ENCODE measurements at places on chromosomes 4 and X.

- no peak for DNase-seq
Measured at GRCh38 chrX:105006996-105007395, 213.5 kb downstream of the TEX13A start.

- DNase-seq = no peak
Measured at GRCh38 chr4:185513489-185514181, 21.7 kb downstream of the PDLIM3 start.

GRCh38 chr4:28443801-28444412, 1583.3 kb downstream of the STIM2 start:
- DNase-seq = no peak

GRCh38 chr4:95061220-95061619, 303.5 kb downstream of the BMPR1B start:
- no peak for DNase-seq

DNA sequence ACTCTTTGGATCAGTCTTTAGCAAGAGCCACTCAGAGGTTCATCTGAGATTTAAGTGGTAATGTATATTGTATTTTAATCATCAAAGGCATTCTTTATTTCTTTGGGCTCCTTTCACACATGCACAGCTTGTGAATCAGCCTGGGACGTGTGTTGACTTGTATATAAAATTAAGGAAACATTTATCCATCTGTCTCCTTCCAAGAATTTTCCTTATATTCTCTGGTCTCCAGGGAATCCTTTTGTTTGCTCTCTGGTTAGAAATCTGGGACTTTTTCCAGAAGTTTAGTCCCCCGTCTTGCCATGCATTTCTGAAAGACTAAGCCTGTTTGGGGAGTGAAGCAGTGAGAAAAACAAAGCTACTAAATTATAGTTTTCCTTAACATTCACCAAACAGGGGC, 212.3 kb downstream of the DCAF12L2 start:
- DNase-seq = no peak

GRCh38 chrX:54492340-54492739, 3.7 kb downstream of the FGD1 start:
- no peak for DNase-seq

DNA sequence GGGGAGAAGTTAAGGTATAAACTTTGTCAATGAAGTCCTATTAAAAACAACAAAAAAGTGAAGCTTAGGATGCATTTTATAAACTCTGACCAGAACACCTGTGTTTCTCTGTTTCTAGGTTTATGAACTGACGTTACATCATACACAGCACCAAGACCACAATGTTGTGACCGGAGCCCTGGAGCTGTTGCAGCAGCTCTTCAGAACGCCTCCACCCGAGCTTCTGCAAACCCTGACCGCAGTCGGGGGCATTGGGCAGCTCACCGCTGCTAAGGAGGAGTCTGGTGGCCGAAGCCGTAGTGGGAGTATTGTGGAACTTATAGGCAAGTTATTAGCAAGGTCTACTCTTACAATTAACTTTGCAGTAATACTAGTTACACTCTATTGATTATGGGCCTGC, 46.6 kb downstream of the HTT start:
- DNase-seq = no peak

- DNase-seq = no peak
Measured at GRCh38 chr4:118826723-118827444, 9.0 kb downstream of the SEC24D start.

DNA sequence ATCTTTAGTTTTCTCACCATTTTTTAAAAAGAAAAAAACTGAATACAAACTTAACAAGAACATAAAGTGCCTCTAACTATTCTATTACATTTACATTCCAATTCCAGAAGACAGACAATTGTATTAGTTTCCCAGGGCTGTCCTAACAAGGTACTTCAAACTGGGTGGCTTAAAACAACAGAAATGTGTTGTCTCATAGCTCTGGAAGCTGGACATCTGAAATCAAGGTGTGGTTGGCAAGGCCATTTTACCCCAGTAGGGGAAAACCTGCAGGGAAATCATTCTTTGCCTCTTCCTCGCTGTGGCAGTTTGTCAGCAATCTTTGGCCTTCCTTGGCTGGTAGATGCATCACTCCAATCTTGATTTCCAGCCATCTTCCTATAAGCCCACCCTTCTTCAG, 37.5 kb upstream of the TMEM33 start:
- no peak for DNase-seq

- no peak for DNase-seq
Measured at GRCh38 chrX:103586314-103586646, 965 bp downstream of the TCEAL4 start.

DNA sequence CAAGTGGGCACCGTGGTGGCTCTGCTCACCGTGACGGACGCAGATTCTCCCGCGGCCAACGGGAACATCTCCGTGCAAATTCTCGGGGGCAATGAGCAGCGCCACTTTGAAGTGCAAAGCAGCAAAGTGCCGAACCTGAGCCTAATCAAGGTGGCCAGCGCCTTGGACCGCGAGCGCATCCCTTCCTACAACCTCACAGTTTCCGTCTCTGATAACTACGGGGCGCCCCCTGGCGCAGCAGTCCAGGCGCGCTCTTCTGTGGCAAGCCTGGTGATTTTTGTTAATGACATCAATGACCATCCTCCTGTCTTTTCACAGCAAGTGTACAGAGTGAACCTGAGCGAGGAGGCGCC, 2.7 kb downstream of the FAT4 start:
- peak; percentile 64 for DNase-seq

DNA sequence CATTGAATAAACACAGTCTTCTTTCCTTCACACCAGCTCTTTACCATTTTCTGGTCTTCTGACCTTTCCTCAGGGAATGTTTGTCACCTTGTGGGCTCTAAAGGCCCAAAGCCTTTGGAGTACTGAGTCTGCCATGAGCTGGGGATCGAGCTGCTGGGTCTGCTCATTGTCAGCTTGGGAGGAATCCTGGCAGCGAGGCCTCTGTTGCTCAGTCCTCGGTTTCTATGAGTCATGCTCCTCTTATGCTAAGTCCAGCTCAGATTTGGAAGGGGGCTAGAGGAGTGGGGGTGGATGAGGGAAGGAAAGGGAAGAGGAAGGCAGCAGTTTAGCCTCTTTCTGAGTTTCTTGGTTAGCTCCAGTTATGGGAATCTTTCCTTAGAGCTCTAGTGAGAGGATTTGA, 31.1 kb downstream of the NHSL2 start:
- no peak for DNase-seq

GRCh38 chrX:1027133-1027532, 185.3 kb downstream of the CRLF2 start:
- DNase-seq = no peak

GRCh38 chrX:39813631-39814277, 284.0 kb downstream of the BCOR start:
- no peak for DNase-seq
